T-helper 9 cell (primary cell): ENCODE measurements at places on chromosomes 12 and 14.

GRCh38 chr12:124389138-124389724 is 94.3 kb downstream of the RFLNA start:
- peak; percentile 57 for DNase-seq

GRCh38 chr14:66884149-66884548 is 305.1 kb upstream of the GARIN2 start:
- no peak for DNase-seq

DNA sequence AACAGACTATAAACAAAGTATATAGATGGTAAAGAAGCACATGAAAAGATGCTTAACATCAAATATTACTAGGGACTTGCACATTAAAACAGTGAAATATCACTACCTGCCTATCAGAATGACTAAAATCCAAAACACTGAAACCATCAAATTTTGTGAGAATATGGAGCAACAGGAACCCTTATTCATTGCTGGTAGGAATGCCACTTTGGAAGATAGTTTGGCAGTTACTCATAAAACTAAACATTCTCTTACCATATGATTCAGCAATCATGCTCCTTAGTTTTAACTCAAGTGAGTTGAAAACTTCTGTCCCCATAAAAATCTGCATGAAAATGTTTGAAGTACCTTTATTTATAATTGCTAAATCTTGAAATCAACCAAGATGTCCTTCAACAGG is 297.6 kb downstream of the DAD1 start:
- no peak for DNase-seq

DNA sequence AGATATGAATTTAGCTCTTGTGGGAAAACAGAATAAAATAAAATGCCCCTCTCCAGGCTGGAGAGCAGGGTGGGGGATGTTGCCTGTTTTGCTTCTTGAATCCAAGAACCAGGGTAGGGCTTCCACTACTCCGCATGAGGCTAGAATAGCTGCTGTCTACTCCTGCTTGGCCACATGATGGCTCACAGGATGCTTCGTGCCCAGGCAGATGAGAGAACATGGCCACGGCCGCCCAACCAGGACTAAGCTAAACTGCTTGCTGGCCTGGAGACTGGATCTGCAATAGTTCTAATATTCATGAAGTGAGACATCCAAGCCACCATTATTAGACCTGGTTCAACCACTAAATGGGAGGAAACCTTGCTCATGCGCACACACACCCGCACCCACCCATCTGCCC is 122.2 kb upstream of the METAP2 start:
- no peak for DNase-seq

- peak; percentile 84 for DNase-seq
Measured at GRCh38 chr12:124466216-124467128, 100.9 kb downstream of the NCOR2 start.

DNA sequence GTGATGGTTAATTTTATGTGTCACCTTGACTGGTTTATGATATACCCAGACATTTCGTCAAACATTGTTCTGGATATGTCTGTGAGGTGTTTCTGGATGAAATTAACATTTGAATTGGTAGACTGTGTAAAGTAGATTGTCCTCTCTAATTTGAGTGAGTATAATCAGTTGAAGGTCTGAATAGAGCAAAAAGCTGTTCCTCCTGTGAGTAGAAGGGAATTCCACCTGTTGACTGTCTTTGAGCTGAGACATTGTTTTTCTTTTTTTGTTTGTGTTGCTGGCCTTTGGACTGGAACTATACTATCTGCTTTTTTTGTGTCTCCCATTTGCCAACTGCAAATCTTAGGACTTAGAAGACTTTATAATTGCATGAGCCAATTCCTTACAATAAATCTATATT is 920.9 kb upstream of the LRFN5 start:
- DNase-seq: no peak

DNA sequence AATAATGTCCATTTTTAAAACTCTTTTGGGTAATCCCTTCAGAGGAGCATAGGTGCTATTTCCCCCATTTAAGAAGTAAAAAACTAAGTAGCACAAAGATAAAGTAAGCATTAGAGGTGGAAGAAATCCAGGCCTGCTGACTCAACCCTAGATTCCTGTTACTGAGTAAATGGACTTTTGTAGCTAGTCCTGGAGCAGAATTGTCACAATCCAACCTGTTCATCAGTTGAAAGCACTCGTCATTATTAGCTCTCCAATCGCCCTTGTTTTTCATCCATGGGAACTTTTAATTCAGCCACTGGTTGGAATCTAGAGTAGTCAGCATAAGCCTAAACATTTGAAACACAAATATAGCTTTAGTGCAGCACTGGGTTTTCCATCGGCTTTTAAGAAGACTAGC is 139.5 kb upstream of the AMIGO2 start:
- no peak for DNase-seq

- DNase-seq: no peak
Measured at GRCh38 chr12:66603461-66603860, 75.4 kb downstream of the GRIP1 start.

DNA sequence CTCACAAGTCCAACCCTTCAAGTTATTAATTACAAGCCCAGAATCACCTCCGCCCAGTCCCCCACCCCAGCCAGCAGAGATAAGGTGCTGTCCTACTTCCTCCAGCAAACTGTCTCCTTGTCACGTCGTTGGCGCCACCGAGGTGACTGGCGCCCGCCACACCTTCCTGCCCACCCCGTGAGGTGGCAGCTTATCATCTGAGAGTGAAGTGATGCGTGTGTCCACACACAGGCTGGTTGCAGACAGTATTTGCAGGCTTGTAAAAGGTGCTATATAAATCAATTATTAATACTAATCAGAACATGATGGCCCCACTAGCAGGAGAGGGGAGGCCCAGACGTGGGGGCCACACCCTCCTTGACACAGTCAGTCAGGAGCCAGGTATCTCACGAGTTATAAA is 786.6 kb upstream of the TBX3 start:
- no peak for DNase-seq

DNA sequence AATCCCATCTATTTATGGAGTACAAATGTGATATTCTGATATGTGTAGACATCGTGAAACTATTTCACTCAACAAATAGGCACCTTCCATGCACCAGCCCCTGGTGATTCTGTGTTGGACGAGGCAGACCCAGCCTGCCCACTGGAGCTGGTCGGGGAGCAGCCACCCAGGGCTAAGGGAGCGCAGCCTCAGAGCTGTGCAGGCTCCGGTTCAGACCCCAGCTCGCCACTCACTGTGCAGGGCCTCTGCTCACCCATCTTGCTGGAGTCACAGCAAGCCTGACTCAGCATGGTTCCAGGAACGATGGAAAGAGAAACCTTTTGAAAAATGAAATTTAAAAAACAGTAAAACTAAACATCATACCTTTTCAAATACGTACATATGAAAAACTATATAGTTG is 52.3 kb upstream of the BCL11B start:
- DNase-seq: no peak

DNA sequence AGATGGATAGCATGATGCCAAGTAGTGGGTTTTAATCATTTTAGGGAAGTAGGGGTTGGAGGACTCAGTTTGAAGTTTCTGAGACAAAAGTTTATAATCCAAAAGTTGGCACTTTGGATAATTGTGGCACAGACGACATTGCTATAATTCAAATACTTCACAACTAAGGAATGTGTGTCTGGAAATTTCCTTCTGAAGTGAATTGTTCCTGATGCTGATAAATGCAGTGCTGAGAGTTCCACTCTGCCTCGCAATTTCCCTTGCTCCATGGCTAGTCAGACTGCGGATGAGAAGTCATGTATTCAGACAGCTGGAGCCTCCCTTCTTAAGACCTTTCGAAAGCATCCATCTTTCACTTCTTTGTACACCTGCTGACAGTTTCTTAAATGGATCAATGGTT is 393.3 kb upstream of the PRICKLE1 start:
- no peak for DNase-seq

DNA sequence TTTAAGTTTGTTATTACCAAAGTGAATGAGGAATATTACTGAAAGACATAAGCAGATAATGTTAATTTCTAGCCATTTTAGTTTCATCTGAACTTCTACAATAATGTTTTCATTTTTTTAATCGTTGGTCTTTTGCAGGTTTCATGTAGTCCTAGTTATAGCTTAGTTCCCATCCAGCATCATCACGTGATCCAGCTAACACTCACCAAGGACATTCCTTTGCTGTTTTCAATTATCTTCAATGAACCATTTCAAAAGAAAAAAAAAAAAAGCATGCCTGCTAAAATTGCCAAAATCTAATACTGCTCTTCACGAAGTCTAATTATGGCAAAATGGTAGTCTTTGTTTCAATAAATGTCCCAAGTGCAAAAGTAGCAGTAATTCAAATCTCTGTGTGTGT is 187.7 kb upstream of the ATXN7L3B start:
- DNase-seq: no peak

DNA sequence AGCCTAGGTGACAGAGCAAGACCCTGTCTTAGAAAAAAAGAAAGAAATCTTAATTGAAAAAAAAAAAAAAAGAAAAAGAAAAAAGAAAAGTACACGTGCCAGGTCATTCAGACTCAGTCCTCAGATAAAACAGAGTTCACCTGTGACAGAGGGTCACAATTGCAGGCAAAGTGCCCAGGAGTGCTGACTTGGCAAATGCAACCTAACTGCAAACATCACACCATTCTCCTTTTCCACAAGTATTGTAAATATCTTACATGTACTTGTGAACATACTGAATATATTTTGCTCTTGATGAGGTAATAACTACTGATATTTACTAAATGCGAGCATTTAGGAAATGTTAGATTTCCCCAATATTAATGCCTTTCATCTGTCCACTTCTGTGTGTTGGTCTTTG is 9.0 kb upstream of the COL2A1 start:
- no peak for DNase-seq

GRCh38 chr14:37252434-37252833 is 54.7 kb downstream of the MIPOL1 start:
- no peak for DNase-seq

GRCh38 chr14:64658201-64658600 is 46.0 kb upstream of the PLEKHG3 start:
- no peak for DNase-seq

DNA sequence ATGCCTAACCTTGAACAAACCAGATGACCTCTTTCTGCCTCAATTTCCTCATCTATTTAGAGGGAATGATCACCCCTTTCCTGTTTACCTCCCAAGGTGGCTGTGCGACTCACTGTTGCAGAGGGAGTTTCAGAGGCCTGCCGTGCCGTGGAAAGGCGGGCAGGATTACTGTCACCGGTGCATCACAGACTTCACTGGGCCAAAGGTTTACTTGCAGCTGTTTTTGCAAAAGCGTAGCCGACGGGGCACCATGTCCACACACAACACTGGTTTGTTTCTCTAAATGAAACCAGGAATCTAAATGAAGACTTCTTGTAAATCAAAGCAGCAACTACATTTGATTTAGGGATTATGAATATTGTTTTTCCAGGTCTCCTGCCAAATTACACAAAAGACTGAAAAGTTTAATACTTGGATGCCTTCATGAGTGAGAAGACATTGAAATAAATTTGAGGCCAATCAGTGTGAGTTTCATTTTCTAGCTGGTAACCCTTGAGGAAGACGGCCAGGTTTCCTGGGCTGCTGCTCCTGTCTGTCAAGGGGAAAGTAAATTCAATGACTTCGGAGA is 696.1 kb upstream of the TMEM132C start:
- no peak for DNase-seq

- DNase-seq: no peak
Measured at GRCh38 chr14:89374908-89375307, 42.1 kb downstream of the FOXN3 start.

DNA sequence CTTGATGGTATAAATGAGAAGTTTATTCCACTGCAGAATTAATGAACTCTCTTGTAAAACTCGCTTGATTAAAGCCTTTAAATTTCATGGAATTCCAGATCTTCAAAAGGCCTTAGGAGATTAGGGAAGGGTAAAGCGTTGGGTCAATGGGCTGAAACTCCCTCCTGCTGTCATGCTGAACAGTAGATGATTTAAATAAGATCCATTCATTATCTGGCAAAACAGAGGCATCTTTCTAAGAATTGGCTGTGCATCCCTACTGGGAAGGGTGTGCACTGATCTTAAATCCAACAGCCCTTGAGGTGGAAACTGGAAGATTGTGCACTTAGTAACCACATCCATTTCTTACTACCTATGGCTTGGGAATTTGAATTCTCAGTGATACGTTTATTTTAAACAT is 56.0 kb downstream of the PLCZ1 start:
- DNase-seq: no peak

- no peak for DNase-seq
Measured at GRCh38 chr14:91281346-91281745, 36.8 kb upstream of the GPR68 start.

- no peak for DNase-seq
Measured at GRCh38 chr12:52952076-52952801, 3.3 kb downstream of the KRT18 start.

DNA sequence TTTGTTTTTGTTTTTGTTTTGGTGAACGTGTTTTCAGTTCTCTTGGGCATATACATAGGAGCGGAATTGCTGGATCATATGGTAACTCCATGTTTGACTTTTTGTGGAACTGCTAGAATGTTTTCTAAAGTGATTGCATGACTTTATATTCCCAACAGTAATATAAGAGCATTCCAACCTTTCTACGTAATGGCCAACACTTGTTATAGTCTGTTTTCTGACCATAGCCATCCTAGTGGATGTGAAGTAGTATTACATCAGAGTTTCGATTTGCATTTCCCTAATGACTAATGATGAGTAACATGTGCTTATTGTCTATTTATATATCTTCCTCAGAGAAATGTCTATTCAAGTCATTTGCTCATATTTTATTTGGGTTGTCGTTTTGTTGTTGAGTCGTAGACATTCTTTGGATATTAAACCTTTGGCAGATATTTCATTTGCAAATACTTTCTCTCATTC is 268.7 kb downstream of the AEBP2 start:
- DNase-seq: no peak

DNA sequence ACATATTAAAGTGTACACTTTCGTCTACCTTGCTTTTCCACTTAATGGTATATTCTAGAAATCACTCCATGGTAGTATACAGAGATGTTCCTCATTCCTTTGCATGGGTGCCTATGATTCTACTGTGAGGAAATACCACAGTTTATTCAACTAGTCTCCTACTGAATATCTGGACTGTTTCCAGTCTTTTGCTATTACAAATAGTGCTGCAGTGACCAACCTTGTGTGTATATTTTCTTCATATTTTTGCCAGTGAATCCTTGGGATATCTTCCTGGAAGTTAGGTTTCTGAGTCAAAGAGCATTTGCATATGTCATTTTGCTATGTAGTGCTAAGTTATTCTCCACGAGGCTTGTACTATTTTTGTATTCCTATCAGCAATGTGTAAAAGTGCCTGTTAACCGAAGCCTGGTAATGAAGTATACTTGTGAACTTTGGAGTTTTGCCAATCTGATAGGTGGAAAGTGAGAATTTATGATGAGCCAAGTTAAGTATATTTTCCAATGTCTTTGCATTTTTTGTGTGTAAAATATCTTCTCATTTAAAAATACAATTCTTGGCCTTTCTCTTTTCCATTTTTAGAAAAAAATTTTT is 31.3 kb upstream of the TMEM263 start:
- DNase-seq: no peak

- DNase-seq: no peak
Measured at GRCh38 chr12:116896411-116896924, 14.3 kb upstream of the FBXW8 start.

- DNase-seq: no peak
Measured at GRCh38 chr12:63318933-63319332, 167.9 kb upstream of the AVPR1A start.
